ENCODE measurements at places on chromosomes 12 and 14.

DNA sequence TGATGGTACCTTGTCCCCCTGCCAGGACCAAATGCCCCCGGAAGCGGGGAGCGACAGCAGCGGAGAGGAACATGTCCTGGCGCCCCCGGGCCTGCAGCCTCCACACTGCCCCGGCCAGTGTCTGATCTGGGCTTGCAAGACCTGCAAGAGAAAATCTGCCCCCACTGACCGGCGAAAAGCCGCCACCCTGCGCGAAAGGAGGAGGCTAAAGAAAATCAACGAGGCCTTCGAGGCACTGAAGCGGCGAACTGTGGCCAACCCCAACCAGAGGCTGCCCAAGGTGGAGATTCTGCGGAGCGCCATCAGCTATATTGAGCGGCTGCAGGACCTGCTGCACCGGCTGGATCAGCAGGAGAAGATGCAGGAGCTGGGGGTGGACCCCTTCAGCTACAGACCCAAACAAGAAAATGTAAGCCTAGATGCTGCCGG, 410 bp downstream of the MYF6 start:
- no peak for DNase-seq

DNA sequence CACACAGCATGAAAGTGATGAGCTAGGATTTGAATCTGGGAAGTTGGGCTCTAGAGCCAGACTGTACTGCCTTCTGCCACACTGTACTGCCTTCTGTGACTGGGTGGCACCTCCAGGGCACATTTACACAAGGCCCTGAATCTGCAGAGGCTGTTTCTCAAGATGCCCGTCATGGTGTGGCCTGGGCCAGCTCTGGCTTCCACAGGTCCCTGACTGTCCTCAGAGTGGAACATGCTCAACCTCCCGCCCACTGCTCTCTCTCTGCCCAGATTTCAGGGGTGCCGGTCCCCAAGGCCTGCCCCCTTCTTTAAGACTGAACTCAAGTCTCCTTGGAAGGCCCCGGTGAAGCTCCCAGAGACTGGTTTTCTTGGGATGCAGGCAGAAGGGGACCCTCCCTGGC, 50.2 kb downstream of the C14orf132 start:
- no peak for DNase-seq

GRCh38 chr14:52244997-52245396, 22.5 kb upstream of the PTGDR start:
- no peak for DNase-seq

- DNase-seq = no peak
Measured at GRCh38 chr12:7433276-7433822, 10.6 kb downstream of the CD163L1 start.

DNA sequence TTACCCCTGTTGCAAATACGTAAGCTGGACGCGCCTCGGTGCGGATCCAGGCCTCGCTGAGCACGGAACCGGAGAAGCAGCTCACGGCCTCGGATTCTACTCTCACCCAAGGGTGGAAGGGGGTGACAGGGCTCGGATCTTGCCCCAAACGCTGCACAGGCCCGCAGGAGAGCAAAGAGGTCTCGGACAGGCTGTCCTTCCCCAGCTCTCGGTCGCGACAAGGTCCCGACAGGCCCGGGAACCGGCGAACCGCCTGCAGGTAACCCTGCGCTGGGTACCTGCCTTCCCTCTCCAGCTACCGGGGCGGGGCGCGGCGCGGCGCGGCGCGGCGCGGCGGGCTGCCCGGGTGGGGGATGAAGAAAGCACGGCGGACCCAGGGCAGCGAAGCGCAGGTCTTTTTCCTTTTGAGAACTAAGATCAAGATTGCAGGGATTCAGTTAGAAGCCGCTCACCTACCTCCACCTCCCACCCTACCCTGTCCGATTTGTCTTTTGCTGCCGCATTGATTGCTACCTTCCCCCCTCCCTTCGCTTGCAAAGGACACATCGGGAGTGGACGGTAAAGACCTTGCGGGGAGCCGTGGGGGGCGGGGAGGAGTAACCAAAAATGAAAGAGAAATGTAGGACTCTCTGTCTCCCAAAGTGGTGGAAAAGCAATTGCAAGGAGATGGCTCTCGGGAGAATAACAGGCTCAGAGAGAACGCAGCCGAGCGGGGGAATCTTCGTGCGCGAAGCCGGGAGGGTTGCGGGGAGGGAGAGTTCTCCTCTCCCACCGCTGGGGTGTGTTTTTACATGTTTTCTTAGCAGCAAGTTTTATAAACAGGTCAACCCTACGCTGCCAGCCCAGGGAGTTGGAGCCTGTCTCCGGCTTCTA, 8.4 kb upstream of the TBX3 start:
- DNase-seq = no peak

GRCh38 chr14:37443461-37443860, 151.6 kb downstream of the FOXA1 start:
- DNase-seq = no peak

- DNase-seq = no peak
Measured at GRCh38 chr14:22388669-22389595, 200.1 kb downstream of the DAD1 start.

DNA sequence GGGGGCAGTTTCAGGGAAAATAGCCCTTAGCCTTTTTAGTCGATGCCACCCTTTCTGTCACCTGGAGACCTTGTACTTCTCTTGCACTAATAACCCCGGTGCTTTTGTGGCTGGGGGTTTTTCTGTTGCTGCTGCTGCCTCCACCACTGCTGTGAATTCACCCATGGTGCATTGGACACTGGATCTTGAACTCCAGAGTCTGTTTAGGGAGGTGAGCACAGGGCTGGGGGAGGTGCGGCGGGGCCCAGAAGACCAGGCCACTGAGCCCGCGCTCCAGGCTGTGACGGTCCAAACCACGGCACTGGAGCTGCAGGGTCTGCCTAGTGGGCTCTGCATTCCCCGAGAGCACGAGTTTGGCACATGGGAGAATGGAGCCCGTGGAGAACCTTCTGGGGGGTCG, 100.6 kb downstream of the NINJ2 start:
- DNase-seq = no peak

GRCh38 chr12:49440035-49440434, 72.8 kb downstream of the SPATS2 start:
- no peak for DNase-seq

DNA sequence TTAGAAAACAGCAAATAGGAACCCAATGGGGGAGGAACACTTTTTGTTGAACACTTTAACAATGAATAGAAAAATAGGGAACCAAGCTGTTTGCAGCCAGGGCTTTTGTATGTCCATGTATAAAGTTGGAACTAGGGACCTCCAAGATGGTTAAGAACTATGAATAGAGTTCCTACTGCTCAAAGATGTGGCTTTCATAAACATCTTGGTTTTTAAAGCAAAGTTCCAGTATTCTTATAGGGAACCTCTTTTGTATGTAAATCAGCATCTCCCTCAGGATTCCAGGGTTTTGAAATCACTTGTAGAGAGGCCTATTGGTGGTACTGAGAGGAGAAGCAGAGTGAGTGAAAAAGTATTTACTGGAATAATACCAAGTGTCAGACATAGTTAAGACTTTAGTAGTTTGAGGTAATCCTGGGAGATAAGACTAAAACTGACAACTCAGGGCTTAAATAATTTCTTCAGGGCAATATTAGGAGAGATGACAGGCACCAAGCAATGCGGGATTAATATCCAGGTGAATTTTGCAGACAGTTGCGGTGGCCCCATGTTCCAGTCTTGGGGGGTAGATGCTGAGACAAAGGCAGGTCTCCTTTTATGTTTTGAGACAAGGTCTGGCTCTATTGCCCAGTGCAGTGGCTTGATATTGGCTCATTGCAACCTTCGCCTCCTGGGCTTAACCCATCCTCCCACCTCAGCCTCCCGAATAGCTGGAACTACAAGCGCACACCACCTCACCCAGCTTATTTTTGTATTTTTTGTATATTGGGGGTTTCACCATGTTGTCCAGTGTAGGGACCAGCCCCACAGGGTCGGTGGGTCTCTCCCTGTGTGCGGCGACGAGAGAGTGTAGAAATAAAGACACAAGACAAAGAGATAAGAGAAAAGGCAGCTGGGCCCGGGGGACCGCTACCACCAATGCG, 10.4 kb upstream of the EID3 start:
- DNase-seq = no peak

- DNase-seq = no peak
Measured at GRCh38 chr12:91357381-91357780, 174.8 kb upstream of the DCN start.

GRCh38 chr12:47190271-47190750, 110.6 kb upstream of the AMIGO2 start:
- peak; percentile 9 for DNase-seq

DNA sequence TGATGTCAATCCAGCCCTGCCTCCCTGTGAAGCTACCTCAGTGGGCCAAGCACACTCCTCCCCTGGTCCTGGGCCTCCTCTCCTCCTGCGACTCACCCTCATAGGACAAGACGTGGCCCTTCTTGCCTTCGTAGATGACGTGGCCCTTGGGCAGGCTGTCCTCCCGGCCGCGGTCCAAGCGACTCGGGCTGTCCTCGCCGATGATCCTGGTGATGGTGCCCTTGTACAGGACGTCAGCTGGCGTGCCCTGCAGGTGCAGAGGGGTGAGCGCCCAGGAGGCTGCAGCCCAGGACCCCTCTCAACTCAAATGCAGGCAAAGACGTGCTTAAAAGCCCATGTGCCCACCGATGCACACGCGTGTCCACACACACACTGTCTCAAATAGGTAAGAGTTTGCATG, 55.6 kb downstream of the RFLNA start:
- DNase-seq = no peak

GRCh38 chr14:50806241-50806933, 24.6 kb downstream of the NIN start:
- no peak for DNase-seq

DNA sequence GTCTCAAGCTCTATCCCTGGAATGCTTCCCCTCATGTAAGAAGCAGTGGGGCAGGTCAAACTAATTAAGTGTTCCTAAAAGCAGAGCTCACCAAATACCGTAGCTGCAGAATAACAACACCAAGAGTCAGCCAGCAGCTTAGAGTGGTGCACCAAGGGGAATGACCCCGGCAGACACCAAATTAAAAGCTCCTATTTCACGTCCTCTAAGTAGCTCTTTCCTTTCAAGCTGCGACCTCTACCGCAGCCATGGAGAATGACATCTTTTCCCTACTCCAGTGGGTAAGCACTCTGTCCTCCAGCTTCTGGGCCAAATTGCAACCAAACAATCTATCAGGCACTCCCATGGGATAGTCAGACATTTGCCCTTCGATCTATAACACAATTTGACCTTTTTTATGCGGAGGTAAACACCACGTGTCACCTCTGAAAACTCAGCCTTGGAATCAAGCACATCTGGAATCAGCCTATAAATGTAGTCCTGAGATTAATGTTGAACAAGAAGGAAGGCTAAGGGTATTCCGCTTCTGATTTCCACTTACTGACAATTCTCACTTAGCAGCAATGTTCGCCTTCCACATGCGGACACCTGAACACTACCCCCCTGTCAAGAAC, 67.6 kb upstream of the CDKN3 start:
- DNase-seq = no peak

DNA sequence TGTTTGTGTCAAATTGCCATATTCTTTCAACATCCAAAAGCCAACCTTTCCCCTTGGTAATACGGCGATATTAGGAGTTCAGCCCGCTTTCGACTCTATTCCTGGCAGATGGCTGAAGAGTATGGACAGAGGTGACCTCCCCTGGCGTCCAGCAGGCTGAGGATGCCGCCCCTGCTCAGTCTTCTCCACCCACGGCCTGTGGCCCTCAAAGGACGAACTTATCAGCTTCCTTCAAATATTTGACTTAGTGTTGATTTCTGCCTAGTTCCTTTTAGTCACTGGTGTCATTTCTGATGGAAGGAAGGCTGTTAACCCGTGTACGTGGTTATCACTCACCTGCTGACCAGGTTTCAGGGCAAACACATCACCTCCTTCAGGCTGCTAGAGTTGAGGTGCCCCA, 65.0 kb downstream of the TESC start:
- no peak for DNase-seq

GRCh38 chr12:76029982-76030340, 1.6 kb downstream of the PHLDA1 start:
- no peak for DNase-seq

DNA sequence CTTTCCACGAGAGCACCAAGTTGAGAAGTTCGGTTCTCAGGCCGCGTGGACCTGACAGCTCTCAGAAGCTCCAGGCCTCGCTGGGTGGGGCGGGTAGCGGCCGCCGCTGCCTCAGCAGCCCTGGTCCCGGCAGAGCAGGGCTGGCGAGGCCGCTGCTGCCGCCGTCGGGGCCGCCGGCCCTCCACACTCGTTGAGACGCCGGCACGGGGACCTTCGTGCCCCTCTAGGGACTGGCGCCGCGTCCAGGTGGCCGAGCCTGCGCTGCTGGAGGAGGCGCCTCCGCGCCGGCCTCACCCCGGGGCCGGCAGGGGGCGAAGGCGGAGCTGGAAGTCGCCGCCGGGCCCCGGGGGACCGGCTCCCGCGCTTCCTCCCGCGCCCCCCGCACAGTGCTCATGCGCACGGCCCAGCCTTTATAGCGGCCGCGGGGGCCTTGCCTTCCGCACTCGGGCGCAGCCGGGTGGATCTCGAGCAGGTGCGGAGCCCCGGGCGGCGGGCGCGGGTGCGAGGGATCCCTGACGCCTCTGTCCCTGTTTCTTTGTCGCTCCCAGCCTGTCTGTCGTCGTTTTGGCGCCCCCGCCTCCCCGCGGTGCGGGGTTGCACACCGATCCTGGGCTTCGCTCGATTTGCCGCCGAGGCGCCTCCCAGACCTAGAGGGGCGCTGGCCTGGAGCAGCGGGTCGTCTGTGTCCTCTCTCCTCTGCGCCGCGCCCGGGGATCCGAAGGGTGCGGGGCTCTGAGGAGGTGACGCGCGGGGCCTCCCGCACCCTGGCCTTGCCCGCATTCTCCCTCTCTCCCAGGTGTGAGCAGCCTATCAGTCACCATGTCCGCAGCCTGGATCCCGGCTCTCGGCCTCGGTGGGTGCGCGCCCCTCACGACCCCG, at the start of gene COCH:
Gene COCH (plus strand): TSS at position 440 of the 879 bp plus-strand sequence. CDS start 380 bp downstream, at position 820.
- peak; percentile 33 for DNase-seq

DNA sequence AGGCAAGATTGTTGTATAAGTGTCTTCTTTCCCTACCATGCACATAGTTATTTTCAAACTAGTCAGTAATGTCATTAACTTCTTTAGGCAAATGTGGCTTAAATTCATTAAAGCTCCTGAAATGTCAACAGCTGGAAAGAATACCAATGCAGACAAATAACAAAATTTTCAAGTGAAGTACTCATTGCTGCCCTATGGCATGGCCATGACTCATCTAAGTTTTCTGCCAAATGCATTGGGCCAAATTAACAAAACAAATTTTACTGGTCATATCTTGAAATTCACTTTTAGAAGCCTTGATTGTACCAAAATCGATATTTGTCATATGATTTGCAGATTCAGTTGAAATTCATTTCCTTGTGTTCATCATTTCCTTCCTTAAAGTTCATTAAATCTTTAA, 915.9 kb downstream of the SLC6A15 start:
- DNase-seq = no peak

GRCh38 chr14:74427651-74428050, 1.6 kb upstream of the SYNDIG1L start:
- no peak for DNase-seq

Data from HL-60 (cell line).